Effector CD8-positive, alpha-beta T cell (primary cell): ENCODE measurements at places on chromosomes 13 and 19.

- no peak for DNase-seq
Measured at GRCh38 chr19:29923653-29924052, 18.4 kb upstream of the URI1 start.

DNA sequence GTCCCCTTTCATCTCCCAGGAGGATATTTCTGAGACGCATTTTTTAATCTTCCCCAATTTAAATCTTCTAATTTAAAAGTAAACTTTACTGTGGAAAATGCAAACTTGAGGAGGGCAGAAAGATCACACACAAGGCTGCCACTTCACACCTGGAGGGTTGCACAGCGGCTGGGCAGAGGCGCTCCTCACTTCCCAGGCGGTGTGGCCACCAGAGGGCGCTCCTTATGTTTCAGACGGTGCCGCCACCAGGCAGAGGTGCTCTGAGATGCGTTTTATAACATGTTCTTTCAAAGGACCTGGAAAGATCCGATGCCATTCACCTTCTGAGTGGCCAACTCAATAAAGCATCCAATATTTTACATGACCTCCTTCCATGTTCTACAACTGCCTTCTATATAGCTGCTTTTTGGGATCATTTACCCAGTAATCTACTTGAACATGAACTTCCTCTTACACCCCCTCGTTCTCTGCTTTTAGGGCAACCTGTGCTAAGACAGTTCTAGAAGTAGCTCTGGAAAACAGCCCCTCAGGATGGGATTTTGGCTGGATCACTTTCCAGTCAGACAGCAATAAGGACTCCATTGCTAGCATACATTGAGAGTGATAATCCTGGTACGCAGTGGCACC is 14.8 kb upstream of the MTUS2 start:
- no peak for DNase-seq

GRCh38 chr19:5809053-5809452 is 4.2 kb downstream of the NRTN start:
- DNase-seq, result no peak

DNA sequence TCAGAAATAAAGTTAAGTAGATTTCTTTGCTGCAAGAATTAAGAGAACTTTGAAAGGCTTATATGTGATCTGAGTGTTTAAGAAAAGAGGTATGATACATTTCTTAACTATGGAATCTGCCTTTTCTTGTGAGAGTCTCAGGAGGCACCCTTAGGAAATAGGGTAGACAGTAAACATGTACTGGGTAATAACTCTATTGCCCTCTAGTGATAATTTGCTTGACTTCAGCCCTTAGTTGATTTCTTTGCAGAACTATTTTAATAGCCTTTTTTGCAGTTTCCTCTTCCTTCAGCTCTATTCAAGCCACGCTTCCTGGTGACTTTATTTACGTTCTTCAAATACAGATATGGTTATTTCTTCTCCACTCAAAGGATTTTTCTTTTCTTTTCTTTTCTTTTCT is 37.0 kb upstream of the CCNA1 start:
- no peak for DNase-seq

DNA sequence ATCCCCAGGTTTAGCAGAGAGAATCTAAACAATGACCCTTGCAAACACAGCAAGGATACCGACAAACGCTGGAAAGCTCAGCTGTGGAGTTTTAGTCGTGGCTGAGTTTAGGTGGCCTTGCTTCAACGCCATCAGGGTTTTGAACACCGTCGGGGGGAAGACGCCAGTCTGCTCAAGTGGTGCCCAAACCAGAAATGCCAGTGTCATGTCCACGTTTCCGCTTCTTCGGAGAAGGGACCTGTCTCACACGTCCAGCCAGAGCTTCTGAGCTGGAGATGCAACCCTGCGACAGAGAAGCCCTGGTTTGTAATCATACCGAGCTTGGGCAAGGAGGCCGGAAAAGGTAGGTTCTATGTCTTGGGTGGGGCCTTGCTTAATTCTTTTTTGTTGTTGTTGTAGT is 42.6 kb upstream of the ATP11A start:
- no peak for DNase-seq

- no peak for DNase-seq
Measured at GRCh38 chr13:66845393-66845792, 384.7 kb downstream of the PCDH9 start.
